Activated CD4-positive, alpha-beta T cell treated with anti-CD3 and anti-CD28 coated beads for 48 hours (primary cell): ENCODE measurements at places on chromosomes 3 and 15.

GRCh38 chr15:91947683-91948608, 94.4 kb downstream of the SLCO3A1 start:
- DNase-seq = no peak

DNA sequence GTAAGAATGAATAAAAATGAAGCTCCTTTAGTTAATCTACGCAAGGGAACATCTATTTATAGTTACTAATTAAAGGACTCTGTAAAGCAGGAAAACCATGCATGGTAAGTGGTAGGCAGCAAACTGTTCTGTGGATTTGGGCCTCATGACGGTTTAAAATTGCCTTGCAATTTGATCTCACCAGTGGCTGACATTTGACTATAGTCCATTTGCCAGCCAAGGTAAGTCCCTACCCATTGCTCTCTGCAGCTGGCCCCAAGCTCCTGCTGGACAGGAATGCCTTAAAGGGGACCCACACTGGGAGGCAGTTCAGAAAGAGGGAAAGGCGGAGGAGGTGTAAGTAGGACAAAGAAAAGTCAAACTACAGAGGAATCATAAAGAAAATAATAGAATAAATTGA, 203.3 kb downstream of the PLCL2 start:
- DNase-seq = no peak

DNA sequence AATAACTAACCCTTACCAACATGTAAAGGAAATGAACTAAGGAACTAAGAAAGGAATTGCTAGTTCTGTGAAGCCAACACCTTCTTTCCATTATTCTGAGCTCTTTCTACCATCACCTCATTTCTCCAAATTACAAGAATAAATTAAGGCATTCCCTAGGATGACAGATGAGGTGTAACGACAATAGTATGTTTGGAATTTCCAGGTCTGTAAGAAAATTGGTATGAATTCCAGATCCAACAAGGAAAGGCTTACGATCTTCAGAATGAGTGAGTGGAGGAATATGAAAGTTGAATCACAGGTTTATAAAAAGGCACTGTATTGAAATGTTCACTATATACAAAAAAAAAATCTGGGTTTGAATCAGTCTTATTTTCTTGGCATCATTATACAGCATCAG, 4.5 kb upstream of the NANOGP8 start:
- no peak for DNase-seq

DNA sequence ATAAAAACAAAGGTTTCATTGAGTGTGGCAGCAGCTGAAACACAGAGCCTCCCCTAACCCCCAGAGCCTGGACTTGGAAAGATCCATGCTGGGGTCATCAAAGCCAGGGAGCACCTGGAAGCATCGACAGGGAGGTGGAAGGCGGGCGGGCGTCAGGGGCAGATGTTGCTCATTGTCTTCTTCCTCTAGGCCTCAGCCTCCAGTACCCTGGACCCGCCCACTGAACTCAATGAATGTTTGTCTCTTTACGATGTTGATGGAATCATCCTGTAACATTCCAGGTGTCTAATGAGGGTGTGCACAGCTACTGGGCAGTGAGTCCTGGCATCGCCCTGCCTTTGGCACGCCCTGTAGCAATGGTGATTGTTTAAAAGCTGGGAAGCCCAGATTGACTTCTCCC, 9.8 kb downstream of the GP5 start:
- DNase-seq = no peak

GRCh38 chr15:61049934-61050333, 179.2 kb downstream of the RORA start:
- no peak for DNase-seq

GRCh38 chr3:171199473-171199829, 172.9 kb upstream of the SLC2A2 start:
- DNase-seq = no peak

DNA sequence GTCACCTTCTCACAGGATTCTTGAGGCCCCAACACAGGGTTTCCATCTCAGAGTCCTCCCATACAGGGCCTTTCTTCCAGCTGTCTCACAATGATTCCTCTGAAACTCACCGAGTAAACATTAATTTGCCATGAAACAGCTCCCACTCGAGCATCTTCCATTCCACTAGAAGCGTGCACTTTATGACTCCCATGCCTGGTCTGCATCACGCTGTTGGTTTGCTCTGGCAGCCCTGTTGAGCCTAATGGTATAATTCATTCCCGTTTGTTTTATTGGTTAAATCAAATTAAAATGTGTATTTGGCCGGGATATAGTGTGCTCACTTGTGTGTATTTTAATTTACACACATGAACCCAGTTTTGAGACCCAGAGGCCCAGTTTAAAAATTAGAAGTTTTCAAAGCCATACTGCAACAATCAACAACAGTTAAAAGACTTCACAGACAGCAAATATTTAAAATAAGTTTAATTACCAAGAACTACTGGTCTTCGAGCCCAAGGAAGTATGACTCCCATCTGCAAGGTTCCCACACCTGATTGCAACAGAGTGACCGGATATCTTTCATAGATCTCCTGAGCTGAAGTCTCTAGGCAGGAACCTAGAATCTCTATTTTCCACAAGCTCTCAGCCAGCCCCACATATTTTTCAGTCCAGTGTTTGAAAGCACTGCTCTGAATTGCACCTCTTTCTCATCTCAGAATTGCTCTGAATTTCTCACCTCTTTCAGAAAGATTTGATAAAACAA, 42.3 kb upstream of the GYG1 start:
- no peak for DNase-seq

DNA sequence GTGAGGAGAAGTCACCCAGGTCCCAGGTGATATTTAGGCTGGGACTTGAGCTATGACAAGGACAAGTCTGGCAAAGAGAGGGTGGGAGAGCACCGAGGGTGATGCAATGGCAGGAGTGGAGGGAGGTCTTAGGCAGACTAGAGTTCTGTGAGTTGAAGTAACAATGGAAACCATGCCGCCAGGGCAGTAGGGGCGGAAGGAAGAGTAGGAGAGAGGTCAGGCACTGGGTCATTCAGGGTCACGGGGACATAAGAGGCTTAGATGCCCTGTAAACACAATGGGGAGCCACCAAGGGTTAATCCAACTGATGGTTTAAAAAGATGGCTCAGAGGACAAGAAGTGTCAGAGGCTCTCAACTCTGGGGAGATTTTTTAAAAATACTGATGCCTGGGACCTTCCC, 199.7 kb upstream of the LRTM1 start:
- no peak for DNase-seq

DNA sequence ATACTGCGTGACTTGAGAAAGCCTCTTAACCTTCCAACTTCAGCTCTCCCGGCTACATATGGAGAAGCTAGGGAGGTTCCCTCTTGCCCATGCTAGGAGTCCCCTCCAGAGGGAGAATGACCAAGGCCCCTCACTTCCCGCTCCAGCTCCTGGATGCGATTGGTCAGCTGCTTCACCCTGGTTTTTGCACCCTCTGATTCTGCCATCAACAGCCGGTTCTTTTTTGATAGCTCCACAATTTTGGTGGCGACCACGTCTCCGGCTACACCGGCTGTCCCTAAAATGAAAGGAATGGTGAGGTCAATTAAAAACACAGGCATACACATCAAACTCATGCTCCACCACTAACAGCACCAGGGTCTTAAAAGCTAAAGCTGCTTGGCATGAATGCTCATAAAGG, 20.6 kb downstream of the CCDC13 start:
- no peak for DNase-seq

DNA sequence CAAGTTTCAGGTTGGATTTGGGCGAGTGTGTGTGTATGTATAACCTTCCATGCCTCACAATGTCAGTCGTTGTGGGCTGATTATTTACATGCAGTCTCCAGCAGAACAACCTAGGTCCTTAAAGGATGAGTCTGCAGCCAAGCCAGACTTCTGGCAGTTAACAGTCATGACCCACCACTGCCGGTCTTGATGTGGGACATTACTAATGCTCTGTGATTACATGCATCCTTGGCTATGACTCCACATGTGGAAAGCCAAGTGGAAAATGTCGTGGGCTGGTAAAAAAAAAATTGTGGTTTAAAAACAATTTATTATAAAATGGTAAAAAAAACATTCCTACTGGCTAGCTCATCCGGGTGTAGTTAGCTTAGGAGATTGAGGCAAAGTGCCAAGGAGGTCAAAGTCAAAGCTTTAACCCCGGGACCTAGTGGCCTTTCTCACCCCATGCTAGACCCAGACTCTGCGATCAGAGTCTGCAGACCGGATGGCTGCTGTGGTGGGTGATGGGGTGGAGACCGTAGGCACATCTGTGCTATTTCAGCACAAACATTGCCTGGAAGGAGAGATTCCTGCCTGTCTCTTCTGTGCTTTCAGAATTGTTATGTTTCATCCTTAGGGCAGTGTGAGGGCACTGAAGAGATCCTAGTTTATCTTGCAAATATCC, 6.8 kb downstream of the RARRES1 start:
- peak; percentile 47 for DNase-seq
